ENCODE measurements at places on chromosomes 11 and 22. TPM values are rescaled to one million over a fixed set of nuclear protein-coding genes. Genes with fewer than 3 reads are reported as not detected.

GRCh38 chr22:27099946-27100722 is 442.7 kb downstream of the MIAT start:
- no peak for DNase-seq
- no peak overlapping the region for H3K27ac ChIP-seq
- H3K36me3 ChIP-seq = no peaks in the 10 kb centered on the region
- H3K4me1 ChIP-seq = no peaks in the 10 kb centered on the region

MS4A15 gene
- not detected for total RNA-seq

- DNase-seq = peak; percentile 45
- no peak overlapping the region for H3K4me3 ChIP-seq
- peaks cover 5% of the 10 kb centered on the region for H3K4me1 ChIP-seq
- H3K27ac ChIP-seq = no peak overlapping the region
- peaks cover 31% of the 10 kb centered on the region for H3K27me3 ChIP-seq
Observed at GRCh38 chr11:2271077-2271326, 614 bp upstream of the ASCL2 start.

GRCh38 chr22:50713571-50714056 is 24.4 kb upstream of the ACR start:
- H3K4me3 ChIP-seq = no peak overlapping the region
- no peaks in the 10 kb centered on the region for H3K27me3 ChIP-seq
- no peaks in the 10 kb centered on the region for H3K36me3 ChIP-seq

DNA sequence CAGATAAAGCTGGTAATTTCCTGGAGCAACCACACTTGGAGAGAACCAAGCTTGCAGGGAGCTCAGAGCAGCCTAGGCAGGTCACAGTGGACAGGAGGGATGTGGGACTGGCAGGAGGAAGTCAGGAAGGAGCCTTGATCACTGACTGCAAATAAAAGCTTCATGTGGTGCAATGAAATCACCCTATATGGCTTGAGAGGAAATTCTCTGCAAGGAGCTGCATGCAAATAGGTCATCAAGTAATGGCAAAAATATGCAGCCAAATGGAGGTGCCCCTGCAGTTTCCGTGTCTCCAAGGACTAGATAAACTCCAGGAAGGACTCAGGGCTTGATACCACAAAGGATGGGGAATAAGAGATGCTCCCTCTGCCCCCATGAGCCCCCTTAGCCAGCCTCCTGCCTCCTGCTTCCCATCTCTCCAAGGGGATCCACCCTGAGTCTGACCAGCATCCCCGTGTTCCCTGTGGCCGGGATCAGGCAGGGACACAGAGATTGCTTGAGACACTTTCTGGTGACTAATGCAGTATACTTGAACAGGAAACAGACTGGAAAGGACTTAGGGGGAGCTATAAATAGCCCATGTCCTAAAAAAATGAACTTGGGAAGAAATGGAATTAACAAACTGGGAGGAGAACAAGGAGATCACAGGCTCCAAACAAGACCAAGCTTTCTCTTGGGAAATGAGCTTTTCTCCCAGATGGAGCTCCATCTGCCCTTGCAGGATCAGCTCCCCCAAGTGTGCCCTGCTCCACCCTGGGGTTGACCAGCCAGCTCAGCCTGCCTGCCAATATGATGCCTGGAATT is 23.9 kb upstream of the MICAL2 start:
- H3K27me3 ChIP-seq = no peaks in the 10 kb centered on the region
- no peak overlapping the region for H3K27ac ChIP-seq
- H3K4me1 ChIP-seq = peaks cover 54% of the 10 kb centered on the region
- H3K4me3 ChIP-seq = no peak overlapping the region
- H3K36me3 ChIP-seq = no peaks in the 10 kb centered on the region
- no peak for DNase-seq

GRCh38 chr11:119436711-119437110 is 13.7 kb upstream of the THY1 start:
- H3K27ac ChIP-seq = no peak overlapping the region
- H3K36me3 ChIP-seq = peaks cover 3% of the 10 kb centered on the region
- no peak for DNase-seq
- peaks cover 20% of the 10 kb centered on the region for H3K4me1 ChIP-seq
- H3K4me3 ChIP-seq = no peak overlapping the region
- H3K27me3 ChIP-seq = peaks cover 30% of the 10 kb centered on the region

GRCh38 chr11:85960678-85961077 is 105.5 kb downstream of the CCDC83 start:
- peaks cover 12% of the 10 kb centered on the region for H3K36me3 ChIP-seq
- H3K27me3 ChIP-seq = no peaks in the 10 kb centered on the region
- no peak overlapping the region for H3K4me3 ChIP-seq
- H3K4me1 ChIP-seq = peaks cover 26% of the 10 kb centered on the region
- H3K27ac ChIP-seq = peak overlapping the region; percentile 74

- H3K4me1 ChIP-seq = no peaks in the 10 kb centered on the region
- DNase-seq = no peak
Observed at GRCh38 chr11:5284637-5285036, 14.9 kb upstream of the HBE1 start.

DNA sequence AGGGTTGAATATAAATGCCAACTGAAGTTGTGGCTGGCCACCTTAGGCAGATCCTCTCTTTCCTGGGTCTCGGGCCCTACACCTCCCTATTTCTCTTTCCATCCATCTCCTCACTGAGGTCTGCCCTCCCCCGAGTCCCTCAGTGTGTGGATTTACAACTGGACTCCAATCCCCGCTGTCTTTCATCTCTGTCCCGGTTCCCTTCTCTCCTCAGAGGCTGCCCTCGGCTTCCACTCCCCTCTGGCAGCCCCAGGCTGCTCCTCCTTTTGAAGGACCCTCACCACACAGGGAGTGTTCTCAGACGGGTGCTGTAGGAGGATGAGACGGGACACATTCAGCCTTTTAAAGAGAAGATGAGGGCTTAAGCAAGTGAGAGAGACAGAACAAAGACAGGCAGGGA is 167.1 kb downstream of the ST3GAL4 start:
- no peak overlapping the region for H3K27ac ChIP-seq
- no peak overlapping the region for H3K4me3 ChIP-seq
- no peaks in the 10 kb centered on the region for H3K27me3 ChIP-seq

DNA sequence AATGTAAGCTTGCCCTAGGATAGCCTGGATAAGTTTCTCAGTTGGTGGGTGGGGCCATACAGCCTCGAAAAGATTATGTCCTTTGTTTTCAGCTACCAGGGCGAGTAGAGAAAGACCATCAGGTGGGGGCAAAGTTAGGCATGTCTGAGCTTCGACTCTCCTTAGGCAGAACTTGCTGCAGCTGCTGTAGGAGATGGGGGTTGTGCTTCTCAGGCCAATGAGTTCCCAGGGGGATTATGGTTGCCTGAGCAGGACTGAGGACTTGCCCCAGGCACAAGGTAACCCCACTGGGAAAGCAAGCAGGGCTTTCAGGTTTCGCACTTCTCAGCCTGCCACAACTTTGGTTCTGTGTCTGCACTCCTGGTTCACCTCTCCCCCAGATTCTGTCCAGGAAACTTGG is 173.4 kb upstream of the SESN3 start:
- no peak overlapping the region for H3K4me3 ChIP-seq
- no peaks in the 10 kb centered on the region for H3K4me1 ChIP-seq

- H3K27me3 ChIP-seq = no peaks in the 10 kb centered on the region
- H3K4me1 ChIP-seq = peaks cover 15% of the 10 kb centered on the region
- H3K4me3 ChIP-seq = no peak overlapping the region
- no peak overlapping the region for H3K27ac ChIP-seq
- DNase-seq = no peak
- H3K36me3 ChIP-seq = peaks cover 3% of the 10 kb centered on the region
Observed at GRCh38 chr11:65393513-65394079, 7.2 kb downstream of the FRMD8 start.

DNA sequence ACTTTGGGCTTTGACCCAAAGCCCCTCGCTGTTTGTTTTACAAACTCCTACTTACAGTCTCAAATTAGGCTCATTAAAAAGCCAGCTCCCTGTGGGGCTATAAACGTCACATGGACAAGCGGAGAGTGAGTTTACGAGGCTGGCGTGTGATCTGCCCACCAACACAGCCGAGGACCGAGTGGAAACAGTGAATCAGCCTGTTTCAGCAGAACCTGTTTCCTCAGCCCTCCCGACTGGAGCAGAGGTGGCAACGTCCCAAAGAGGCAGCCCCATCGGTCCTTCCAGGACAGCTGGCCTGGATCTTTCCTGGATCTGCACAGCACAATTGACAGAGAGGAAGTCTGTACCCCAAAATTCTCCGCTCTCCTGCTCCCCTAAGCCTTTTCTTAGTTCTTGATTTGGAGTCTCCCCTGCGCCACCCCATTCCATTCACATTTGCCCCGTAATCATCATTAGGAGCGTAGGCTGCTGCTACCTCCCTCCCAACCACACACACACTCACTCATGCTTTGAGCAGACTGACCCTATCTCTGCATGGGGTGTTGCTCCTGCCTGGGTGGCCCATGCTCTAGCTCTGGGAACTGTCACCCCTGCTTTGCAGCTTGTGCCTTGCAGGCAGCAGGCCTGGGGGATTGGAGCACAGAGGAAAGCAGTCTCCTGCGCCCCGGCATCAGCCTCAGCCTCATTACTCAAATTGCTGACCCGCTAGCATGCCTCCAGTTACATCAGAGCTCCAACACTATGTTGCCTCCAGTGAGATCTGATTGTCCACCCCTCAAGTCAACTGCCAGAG is 117.8 kb downstream of the NAT10 start:
- no peaks in the 10 kb centered on the region for H3K4me1 ChIP-seq
- no peak for DNase-seq
- H3K4me3 ChIP-seq = no peak overlapping the region
- no peak overlapping the region for H3K27ac ChIP-seq
- H3K27me3 ChIP-seq = peaks cover 29% of the 10 kb centered on the region
- H3K36me3 ChIP-seq = no peaks in the 10 kb centered on the region

CEP126 gene
- 1.8 TPM for total RNA-seq

GRCh38 chr22:40025856-40026255 is 31.1 kb downstream of the FAM83F start:
- DNase-seq = no peak
- no peaks in the 10 kb centered on the region for H3K27me3 ChIP-seq
- no peak overlapping the region for H3K27ac ChIP-seq

GRCh38 chr22:31346255-31346732 is at the start of gene PATZ1:
PATZ1 (minus strand) TSS chr22:31346346; CDS start chr22:31345602, 744 bp downstream.
- DNase-seq = no peak

SHISAL1 gene
- not detected for total RNA-seq

DNA sequence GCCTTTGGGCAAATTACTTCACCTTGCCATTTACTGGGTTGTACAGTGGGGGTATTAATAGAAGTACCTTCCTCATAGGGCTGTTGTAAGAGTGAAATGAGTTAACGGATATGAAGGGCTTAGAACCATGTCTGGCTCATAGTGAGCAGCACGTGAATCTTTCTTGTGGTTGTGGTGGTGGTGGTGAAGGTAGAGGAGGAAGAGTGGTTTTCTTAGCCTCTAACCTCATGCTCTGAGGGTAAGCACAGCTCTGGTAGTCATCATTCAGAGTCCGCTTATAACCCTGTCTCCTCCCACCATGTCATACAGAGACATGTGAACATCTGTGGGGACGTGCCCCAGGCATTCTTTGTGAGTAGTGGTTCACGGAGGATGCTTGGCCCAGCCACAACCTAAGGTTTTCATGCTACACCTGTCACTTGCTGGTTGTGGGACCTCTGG is 43.6 kb downstream of the TEAD1 start:
- peaks cover 20% of the 10 kb centered on the region for H3K4me1 ChIP-seq
- H3K36me3 ChIP-seq = no peaks in the 10 kb centered on the region
- peak; percentile 81 for DNase-seq
- H3K4me3 ChIP-seq = no peak overlapping the region
- peaks cover 80% of the 10 kb centered on the region for H3K27me3 ChIP-seq

- H3K27me3 ChIP-seq = peaks cover 48% of the 10 kb centered on the region
- DNase-seq = no peak
- no peak overlapping the region for H3K27ac ChIP-seq
- no peak overlapping the region for H3K4me3 ChIP-seq
Observed at GRCh38 chr11:107609400-107610218, 18.7 kb downstream of the ELMOD1 start.

GRCh38 chr11:120608760-120609211 is 97.2 kb downstream of the GRIK4 start:
- H3K4me1 ChIP-seq = peaks cover 10% of the 10 kb centered on the region
- H3K27me3 ChIP-seq = peaks cover 22% of the 10 kb centered on the region
- no peak overlapping the region for H3K27ac ChIP-seq
- H3K36me3 ChIP-seq = no peaks in the 10 kb centered on the region

OLFML1 gene
- total RNA-seq = not detected

CLDN5 gene
- 0.36 TPM for total RNA-seq

UBASH3B gene
- total RNA-seq = 6.9 TPM

All from activated T-cell treated with anti-CD3 and anti-CD28 coated beads, Interleukin-2, amount 50 U/mL, for 72 hours (primary cell).